ENCODE measurements at places on chromosomes 1 and 21.

- DNase-seq = no peak
These were observed 25.5 kb upstream of the IFNAR1 start for GRCh38 chr21:33299181-33299752.

DNA sequence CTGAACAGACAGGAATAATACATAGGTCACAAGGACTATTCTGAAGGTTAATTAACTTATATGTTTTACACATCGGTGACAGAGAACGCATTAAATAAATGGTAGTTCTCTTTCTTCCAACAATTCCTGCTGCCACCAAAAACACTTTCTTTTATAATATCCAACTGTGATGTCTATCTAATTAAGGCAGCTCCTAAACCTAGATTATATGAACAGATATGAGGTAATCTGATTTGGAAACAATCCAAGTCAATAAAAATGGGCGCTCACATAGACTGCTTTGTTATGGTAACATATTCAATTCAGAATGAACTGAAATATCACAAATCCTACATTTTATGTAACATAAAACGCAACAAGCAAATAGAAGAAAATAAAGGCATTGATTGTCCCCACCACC is 16.0 kb downstream of the CYYR1 start:
- no peak for DNase-seq

DNA sequence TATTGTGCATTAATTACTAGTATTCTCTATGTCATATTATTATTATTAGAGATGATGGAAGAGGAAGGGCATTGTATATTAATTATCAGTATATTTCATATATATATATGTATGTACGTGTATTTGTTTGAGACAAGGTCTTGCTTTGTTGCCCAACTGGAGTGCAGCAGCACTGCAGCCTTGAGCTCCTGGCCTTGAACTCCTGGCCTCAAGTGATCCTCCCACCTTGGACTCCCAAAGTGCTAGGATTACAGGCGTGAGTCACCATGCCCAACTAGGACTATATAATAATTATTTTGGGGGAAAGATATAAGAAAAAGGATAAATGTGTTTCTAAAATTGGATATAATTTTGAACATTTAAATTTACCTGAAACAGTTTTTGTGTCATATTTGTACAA is 63.2 kb upstream of the USP24 start:
- no peak for DNase-seq

DNA sequence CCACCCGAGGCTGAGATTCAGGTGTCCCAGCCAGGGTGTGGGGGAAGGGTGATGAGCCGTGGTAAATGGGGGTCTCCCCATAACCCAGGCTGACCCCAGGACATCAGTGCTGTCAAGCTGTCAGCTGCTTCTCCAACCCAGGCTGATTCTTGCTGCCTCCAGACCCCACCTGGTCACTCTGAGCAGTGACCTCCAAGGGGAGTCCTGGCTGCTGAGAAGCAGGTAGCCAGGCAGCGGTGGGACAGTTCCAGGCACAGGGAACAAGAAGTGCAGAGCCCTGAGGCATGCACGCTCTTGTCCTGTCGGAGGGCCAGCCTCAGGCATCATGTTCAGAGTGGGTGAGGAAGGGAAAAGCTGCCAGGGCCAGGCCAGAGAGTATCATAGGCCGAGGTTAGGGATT is 1.1 kb downstream of the ESPN start:
- no peak for DNase-seq

GRCh38 chr21:19322360-19322759 is 918.8 kb upstream of the TMPRSS15 start:
- no peak for DNase-seq

DNA sequence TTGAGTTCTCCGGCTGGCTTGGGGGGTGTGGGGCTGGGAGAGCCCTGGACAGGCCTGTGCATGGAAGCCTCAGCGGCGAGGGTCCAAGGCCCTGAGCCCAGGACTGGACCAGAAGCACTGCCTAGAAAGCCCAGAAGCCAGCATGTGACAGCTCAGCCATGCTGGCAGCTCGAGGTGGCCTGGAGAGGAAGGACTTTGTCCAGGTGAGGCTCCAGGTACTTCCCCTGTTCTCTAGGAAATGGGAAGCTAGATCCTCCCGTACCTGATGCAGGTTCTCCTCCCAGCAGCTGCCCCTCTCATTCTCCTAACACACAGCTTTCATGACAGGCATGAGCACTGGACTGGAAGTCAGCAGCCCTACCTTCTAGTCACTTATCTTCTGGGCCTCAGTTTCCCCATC is 6.4 kb downstream of the PADI3 start:
- no peak for DNase-seq

DNA sequence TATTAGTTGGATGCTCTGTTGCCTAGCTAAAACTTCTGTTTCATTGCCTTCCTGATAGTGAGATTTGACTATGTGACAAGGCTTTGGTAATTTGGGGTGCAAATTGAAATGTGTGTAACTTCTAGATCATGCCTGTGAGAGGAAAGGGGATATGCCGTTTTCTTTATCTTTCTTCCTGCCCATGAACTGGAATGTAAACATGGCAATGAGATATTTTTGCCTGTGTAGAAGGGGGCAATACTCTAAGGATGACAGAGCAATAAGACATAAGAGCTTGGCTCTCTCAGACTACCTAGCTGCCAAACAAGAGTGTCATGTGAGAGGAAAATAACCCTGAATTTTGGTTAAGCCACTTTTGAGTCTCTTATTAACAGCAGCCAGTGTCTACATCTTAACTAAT is 49.7 kb downstream of the RAP1A start:
- DNase-seq = no peak

DNA sequence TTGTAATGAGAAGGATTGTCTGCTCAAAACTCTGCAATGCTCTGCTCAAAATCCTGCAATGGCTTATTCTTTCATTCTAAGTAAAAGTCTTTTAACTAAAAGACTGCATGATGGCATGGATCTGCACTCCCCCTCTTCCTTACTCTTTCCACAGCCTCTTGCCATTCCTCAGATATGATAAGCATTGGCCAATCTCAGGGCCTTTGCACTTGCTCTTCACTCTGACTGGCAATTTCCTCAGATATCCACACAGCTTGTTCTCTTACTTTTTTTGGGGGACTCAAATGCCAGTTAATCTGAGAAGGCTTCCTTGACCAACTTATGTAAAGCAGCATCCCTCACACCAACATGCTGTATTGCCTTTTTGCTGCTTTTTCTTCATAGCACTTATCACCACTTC is 2.8 kb upstream of the ZMPSTE24 start:
- DNase-seq = no peak

DNA sequence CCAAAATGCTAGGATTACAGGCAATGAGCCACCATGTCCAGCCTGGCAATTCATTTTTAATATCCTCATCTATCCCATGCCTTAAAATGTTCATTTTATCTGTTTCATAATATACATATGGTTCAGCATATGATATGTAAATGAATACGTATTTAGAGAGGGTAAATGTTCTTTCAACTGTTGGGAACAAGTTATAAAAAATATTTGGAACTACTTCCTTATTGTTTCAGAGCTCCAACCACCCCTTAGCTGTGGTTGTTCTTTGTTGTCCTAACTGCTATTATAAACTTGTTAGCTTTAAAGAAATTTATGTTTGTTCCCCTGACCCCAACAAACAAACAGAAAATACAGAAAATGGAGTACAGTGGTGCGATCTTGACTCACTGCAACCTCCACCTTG is 14.5 kb downstream of the MCOLN2 start:
- no peak for DNase-seq

- no peak for DNase-seq
These were observed 117.5 kb downstream of the C1orf21 start for GRCh38 chr1:184504040-184504954.

GRCh38 chr1:212691561-212692071 is 8.0 kb downstream of the BATF3 start:
- DNase-seq = no peak

DNA sequence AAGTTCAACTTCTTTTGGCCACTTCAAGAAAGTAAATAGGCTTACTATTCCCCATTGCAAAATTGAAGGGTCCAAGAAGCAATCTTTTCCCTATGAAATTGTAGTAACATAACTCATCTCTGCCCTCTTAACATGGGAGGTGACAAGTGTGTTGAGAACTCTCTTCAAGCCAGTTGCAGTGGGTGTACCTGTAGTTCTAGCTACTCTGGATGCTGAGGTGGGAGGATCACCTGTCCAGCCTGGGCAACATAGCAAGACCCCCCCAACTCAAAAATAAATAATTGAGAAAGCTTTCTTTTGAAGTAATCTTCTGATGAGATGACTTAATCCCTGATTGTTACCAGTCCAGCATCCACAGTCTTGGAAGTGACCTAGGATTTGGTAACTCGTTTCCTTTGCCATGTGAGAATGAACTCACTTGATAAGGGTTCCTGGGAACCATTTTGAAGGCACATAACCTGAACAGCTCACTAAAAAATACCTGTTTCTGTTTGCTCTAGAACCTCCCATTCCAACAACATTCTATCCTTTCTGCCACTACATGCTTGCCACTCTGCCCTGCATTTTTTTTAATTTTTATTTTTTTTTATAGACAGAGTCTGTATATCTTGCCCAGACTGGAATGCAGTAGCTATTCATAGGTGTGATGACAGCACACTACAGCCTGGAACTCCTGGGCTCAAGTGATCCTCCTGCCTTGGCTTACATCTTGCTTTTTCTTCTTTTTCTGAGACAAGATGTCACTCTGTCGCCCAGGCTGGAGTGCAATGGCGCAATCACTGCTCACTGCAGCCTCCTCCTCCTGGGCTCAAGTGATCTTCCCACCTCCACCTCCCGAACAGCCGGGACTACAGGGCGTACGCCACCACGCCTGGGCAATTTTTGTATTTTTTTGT is 1.4 kb upstream of the IPO9 start:
- DNase-seq = no peak

DNA sequence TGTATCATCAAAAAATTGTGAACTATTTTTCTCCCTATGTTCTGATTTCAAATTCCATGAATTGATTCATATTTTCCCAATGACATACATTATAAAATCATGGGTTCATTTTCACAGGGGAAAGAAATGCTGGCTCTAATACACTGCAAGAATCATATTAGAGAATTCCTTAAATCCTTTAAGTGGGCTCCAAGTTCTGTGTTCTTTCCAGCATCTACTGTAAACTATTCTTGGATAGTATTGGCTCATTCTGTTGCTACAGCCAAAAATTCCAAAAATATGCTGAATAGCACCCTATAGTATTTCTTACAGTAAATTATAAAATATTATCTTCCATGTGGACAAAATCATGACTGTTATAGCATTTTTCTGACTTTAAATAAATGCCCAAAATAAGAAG is 19.0 kb upstream of the C1orf105 start:
- no peak for DNase-seq

GRCh38 chr21:28396421-28396820 is 596.3 kb downstream of the LTN1 start:
- no peak for DNase-seq

DNA sequence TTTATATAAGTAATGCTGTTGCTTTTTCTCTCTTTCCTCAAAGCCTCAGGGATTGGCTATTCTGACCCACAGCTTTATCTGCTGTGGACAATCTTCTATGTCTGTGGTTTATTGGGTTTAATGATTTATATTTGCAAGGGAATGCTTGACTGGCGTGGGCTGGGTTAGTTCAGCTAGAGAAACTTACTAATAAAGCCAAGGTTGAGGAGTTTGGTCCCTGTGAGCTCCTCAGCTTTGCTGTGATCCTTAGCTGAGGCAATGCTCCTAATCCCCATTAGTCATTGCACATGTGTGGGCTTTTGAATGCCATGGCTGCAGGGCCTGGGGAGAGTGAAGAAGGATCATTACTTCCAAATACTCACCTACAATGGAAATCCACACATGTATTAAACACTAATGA is 179.3 kb downstream of the ZNF326 start:
- no peak for DNase-seq

DNA sequence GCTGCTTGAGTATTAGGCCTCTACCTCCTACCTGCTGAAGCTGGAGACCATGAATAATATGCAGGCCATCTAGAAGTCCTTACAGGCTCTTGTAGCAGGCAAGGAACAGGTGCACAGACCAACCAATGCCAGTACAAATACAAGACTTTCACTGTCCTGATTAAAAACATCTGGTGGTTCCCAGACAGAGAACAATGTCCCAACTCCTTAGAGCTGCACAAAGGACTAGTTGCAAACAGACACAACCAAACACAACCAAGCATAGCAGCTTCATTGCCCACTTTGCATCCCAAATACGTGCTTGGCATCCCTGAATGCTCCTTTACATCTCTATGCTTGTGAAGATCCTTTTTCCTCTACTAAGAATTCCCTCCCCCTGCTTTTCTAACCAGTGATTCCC is 98.1 kb upstream of the CXADR start:
- no peak for DNase-seq

- no peak for DNase-seq
These were observed 67.7 kb downstream of the HSF2BP start for GRCh38 chr21:43591571-43591970.

GRCh38 chr1:67619080-67619479 is 65.9 kb upstream of the GADD45A start:
- no peak for DNase-seq

GRCh38 chr1:95701450-95702173 is 467.6 kb downstream of the RWDD3 start:
- DNase-seq = no peak

DNA sequence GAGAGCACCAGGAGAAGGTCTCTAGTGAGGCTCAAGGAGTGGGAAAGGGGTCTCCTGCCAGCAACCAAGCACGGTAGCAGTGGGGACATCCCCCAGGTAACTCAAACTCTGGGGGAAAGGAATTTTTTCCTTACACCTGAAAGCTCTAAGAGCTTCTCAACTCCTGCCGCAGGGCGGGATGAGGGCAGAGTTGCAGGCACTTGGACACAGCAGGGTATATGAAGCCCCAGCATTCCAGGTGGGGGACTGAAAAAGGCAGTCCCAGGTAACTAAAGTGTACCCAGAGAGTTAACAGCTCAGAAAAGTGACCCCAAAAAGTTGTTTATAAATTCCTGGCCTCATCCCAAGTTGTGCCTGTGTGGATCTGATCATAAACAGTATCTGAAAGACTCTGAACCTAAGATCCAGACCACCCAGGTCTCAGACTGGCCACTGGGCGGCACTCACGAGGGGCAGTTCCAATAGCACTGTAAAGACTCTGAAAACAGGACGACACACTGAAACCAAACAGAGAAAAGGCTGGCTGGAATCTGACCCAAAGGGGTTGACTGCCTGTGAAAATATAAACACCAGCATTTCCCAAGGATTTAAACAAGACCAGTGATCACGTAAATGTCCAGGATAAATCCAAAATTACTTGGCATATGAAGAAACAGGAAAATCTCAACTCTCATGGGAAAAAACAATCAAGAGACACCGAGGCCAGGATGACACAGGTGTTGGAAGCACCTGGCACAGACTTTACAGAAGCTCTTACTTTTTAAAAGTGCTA is 47.5 kb downstream of the HSF2BP start:
- peak; percentile 62 for DNase-seq

DNA sequence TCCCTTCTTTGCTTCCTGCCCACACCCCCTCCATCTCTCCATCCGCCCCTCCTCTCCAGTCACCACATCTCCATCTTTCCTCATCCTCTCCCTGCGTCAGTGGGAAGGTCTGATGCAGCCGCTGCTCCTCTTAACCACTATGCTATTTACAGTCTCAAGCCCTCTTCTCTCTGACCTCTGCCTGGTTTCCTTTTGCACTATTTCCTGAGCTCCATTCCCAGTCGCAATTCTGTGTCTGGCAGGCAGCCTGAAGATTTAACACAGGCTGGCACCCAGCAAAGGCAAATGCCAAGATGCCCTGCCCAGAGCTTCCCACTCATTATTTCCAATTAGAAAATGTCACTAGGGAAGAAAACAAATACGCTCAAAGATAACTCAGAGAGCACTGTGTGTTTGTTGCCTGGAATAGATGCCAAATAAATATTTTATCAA is 89.6 kb upstream of the LPGAT1 start:
- DNase-seq = no peak

- no peak for DNase-seq
These were observed 42.9 kb downstream of the PTBP2 start for GRCh38 chr1:96764469-96764868.

- DNase-seq = no peak
These were observed 304.7 kb upstream of the PTBP2 start for GRCh38 chr1:96416701-96417444.

All from head of caudate nucleus (tissue), 42 donors.